ENCODE measurements at places on chromosomes 16 and 17.

DNA sequence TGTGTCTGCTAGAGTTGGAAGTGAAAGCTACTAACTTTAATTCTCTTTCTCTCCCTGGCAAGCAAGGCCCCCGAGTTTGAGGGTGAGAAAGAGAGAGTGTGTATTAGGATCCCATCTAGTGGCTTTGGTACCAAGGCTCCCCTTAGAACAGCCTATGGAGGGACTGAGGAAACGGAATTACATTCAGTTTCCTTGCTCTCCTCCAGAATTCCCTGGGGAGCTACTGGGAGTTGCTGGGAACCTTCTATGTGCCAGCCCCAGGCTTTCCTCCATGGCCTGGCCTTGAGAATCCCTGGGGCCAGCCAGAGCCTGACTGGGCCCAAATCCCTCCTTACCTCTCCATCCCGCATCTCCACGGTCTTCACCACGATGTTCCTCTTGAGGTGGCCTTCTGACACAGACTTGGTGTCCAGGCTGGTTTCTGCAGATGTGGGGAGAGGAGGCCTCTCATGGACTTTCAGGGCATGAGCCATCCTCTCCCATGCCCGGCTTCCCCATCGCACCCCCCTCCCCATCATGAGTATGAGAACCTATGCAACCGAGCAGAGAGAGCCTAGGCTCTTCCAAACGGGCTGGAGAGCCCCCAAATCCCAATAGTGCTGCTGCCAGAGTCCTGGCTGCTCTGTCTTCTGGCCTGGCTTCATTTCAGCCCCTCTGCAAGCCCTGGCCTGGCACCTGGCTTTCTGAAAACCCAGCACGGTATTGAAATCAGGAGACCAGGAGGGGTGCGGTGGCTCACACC, 7.4 kb downstream of the GFAP start:
- DNase-seq = no peak

DNA sequence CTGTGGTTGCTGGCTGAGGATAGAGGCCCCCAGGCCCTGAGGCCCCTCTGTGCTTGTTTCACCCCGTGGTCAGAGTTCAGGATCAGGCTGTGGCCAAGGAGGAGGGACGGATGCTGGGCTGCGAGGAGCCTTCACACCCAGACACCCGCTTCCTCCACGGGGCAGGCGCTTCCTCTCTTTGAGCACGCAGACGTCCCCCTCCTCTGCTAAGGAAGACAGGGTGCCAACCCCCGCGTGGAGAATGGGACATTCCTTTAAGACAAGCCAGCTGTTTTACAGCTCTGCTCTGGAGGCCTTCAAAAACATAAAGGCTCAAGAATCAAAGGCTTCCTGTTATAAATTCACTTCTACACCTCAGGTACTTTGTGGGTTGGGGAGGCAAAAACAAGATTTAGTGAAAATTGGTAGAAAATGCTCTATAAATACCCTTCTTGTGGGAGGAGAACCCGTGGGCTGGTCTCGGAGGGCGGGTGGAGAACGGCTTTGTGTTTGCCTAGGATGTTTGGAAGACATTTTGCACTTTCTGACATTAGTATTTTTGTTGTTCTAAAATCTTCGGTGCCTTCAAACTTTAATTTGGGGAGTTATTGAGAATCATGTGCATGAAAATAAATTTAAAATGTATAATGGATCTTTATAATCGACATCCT, 60.8 kb upstream of the FOXF1 start:
- no peak for DNase-seq

GRCh38 chr17:27892866-27893769, at the start of gene LYRM9:
Gene LYRM9, minus strand, starts transcription at chr17:27893365. Its CDS starts 10,671 bp downstream, at chr17:27882694.
- DNase-seq = peak; percentile 88

GRCh38 chr16:66365651-66366050, 840 bp upstream of the CDH5 start:
- DNase-seq = no peak

Data from stimulated activated CD8-positive, alpha-beta memory T cell treated with anti-CD3 and anti-CD28 coated beads, Interleukin-12 subunit alpha, Interleukin-12 subunit beta, amount 100 ng/mL, for 1 hour (primary cell).